ENCODE measurements at places on chromosomes 4 and X.

DNA sequence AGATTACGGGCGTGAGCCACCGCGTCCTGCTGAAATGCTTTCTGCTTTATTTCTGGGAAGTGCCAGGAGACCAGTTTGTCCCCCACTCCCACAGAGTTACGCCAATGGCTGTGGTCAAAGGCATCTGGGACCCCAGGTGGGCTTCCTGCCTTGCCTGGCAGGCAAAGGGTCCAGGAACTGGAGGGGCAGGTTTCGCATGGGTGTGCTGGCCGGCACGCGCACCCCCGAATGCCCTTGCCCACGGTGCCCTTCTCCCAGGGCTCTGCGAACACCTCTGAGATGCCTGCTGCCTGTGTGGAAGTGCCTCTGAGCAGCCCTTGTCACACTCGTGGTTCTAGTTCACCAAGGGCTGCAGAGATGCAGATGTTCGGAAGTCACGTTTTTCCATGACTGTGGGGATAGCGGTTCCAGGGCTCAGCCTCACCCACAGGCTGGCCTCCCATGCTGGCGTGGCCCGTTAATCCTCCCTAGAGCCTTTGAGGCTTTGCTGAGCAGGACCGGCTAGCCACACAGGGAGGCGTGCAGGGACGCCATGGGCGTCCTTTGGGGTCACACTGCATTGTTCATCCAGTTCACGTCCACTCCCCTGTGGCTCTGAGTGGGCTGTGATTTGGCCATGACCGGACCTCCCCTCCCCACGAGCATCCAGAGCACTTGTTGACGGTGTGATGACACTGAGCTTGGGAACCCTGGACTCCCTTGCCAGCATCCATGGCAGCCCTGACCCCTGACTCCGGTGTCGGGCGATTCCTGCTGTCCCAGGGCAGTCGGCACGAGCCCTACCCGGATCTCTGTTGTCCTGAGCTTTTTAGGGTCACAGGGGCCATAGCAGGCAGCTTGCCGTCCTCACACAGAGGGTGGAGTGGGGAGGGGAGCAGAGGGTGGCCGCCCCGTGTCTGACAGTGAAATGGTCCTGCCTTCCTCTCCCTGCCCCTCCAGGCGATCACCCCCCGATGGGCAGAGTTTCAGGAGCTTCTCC lies 12.7 kb upstream of the ADD1 start:
- no peak for DNase-seq

GRCh38 chrX:103063191-103063845 lies 653 bp downstream of the BEX1 start:
- DNase-seq = peak; percentile 14

DNA sequence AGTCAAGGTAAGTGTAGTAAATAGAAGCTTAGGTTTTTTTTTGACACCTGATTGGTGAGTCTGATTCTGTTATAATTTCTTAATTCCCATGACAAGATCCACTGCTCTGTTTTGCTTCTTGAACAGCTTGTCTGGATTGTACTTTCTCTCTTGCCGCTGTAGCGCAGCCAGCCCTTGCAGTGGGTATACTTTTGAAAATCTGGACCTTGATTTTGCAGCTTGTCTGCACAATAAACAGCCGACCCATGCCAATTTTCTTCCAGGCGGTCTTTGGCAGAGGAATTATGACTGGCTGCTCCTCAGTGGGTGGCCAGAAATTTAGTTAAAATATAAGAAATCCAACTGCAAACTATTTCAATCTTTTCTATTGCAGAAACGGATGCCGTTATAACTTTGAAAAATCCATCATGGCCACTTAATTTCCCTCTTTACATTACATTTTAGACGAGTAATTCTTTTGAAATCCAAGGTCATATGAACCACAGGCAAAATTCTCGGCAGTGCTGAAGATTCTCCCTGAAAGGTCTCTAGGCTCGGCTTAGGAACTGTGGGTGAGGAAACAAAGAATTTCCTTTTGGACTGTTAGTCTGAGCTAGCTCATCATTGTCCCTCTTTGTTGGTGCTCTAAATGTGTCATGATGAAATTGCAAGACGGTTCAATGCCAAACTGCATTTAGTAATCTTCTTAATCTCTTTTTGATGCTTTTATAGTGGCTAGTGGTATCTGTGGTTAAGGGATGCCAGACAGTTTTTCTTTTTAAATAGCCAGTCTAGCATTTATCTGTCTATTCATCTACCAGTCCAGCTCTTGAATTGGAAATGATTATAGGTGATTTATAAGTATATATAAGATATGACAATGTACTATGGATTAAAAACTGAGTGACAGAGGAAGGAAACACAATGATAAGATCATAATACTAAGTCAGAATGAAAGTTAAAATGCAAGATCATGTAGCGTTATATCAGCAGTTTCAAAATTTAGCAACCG lies 31.5 kb upstream of the PTTG2 start:
- no peak for DNase-seq

DNA sequence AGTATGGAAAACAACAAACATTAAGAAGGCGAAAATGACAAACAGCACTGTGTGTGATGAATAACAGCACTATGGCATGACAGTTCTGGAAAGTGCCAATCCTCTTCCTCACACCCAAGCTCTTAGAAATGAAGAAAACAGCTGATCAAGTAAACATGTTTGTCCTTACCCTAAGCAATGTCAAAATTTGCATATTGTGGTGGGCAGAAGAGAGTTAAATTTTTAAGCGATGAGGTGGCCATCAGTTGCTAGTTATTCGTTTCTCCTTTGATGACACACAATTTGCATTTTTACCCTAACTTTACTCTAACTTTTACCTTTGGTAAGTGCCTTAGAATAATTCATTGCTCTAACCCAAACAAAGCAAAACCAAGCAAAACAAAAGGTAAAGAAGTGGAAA lies 8.8 kb downstream of the PROM1 start:
- DNase-seq = no peak

DNA sequence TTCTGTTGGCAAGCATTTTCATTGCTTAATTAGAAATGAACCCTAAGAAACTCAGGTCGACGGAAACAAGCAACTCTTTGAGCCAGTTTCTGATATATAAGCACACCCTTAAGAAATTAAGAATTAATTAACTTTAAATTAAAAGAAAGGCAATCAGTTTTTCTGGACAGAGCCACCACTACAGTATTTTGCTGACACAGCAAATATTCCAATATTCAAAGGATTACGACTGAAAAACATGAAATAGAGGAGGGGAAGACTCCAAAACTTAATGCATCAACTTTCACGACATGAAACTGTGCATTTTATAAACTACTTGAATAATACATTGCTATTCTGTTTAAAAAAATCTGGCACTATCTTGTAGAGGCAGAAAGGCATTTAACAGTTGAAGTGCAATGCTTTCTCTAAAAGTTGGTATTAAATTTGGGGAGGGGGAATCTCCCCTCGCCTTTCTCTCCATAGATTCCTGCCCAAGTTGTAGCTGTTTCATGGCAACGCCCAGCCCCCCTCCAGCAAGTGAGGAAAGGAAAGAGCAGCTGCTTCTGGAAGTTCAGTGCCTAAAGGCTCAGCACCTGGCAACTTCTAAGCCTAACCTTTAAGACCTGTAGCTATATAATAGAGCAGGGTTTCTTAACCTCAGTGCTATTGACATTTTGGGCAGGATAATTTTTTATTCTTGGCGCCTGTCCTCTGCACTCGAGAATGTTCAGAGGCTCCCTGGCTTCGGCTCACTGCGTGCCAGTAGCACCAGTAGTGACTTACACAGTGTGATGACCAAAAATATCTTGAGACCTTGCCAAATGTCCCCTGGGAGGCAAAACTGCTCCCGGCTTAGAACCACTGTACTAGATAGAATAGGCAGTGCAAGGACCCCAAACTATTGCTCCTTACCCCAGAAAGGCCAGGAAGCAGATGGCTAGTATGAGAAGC lies 6.7 kb upstream of the ZCCHC18 start:
- DNase-seq = no peak

DNA sequence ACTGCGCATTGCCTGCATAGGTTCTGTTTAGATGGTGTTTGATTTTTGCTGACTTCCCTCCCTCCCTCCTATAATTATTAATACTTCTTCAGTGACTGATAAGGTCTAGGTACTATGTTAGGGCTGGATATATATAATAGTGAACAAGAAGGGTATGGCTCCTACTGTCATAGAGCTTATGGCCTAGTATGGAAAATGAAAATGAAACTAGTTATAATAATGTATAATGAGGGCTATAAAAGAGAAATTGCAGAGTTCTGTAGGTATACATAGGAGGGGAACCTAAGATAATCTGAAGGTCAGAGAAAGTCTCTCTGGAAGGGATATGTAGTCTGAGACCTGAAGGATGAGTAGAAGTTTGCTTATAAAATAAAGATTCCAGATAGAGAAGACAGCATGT lies 102.1 kb downstream of the DCK start:
- DNase-seq = no peak
